ENCODE measurements at places on chromosomes 4 and X. TPM values are rescaled to one million over a fixed set of nuclear protein-coding genes. Genes with fewer than 3 reads are reported as not detected.
A peak's percentile ranks its signal among the peaks of the same experiment; 100 is the strongest.

The ADH1C gene
- total RNA-seq, result 1.5 TPM

The HMX1 gene
- total RNA-seq, result not detected

The CXCL11 gene
- total RNA-seq, result not detected

The REPS2 gene
- 12.5 TPM for total RNA-seq

DNA sequence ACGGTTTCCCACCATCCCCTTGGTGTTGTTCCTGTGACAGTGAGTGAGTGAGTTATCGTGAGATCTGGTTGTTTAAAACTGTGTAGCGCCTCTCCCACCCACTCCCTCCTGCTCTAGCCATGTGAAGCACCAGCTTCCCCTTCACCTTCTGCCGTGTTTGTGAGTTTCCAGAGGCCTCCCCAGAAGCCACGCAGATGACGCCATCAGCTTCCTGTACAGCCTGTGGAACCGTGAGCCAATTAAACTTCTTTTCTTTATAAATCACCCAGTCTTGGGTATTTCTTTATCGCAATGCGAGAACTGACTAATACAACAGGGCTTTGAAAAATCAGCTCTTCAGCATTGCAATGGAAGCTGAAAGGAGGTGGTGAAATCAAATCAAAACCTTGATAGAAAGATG lies 50.0 kb downstream of the FGFBP1 start:
- no peak for DNase-seq

DNA sequence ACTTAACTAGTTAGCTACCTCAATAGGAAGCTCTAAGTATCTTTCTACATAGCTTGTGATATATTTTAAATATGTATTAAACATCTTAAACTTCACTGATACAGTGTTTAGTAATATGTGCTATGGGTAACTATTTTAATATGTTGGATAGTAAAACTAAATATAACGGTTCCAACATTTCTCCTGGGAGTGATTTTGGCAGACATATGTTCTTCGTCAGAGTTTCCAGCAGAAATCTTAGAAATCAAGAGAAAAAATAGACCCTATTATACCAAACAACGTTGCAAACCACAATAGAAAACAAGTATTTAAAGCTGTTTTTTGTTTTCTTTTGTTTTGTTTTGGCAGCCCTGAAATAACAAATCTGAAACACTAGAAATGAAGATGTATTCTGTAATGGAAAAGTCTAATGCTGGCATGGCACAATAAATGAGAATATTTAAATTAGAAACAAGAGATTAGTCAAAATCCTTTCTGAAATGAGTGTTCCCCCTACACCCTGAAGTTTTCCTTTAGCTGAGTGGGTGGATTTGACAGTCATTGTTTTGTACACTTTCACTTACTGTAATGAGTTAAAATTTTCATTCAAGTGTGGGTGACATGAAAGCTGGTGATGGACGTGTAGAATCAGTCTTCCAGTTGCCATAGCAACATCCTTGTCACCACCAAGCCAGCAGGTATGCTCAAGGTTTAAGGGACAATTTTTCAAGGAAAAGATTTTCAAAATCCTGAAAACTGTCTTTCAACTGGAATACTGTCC lies 233.5 kb downstream of the SCFD2 start:
- no peak for DNase-seq

DNA sequence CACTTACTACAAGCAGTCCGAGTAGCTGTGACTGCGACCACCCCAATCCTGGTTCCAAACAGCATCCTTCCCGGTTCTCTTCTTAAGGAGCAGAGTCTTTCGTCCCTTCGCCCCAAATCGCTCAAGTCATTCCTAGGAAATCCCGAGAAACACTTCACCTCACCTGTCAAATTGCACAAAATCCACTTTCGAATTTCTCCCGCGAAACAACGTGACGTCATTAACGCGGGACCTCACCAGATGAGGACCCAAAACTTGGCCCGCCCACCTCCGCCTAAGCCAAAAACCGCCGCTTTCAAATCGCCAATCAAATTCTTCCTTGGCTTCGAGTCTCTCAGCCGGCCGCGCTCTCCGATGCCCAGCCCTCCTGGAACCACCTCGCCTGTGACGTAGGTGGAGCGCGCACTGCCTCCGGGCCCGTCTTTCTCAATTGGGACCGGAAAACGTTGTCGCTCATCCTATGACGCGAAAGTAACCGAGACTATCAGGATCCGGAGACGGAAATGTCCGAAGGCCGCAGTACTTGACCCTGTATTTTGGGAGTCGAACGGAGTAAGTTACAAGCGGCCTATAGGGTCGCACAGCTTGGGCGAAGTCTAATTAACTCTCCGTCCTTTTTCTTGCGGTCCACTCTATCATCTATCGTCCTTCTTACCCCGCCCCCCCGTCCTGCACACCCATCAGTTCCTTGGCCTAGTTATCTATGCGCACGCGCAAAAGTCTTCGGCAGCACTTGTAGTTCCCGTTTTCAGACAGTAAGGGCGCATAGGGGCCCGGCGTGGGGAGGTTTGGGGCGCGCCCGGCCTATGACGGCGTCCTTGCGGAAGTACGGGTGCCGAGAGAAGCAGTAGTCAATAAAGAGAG lies at the start of the genes LARP7 and ZGRF1:
LARP7 (plus strand) TSS at position 456 of the 864 bp plus-strand sequence. CDS start 7,527 bp downstream, outside the sequence.
ZGRF1 (minus strand) TSS at position 222 of the 864 bp plus-strand sequence. CDS start 3,733 bp downstream, outside the sequence.
- DNase-seq, result peak; percentile 99

DNA sequence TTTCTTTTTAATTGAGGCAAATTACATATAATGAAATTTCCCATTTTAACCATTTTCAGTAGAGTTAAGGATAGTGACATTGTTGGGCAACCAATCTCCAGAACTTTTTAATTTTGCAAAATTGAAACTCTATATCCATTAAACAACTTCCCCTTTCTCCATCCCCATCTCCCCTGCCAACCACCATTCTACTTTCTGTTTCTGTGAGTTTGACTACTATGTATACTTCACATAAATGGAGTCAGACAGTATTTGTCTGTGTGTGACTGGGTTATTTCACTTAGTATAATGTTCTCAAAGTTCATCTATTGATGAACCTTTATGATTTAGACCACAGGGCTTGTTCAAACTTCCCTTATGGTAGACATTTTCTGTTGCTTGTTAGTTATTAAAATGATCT lies 364.5 kb upstream of the MAD2L1 start:
- DNase-seq, result no peak

DNA sequence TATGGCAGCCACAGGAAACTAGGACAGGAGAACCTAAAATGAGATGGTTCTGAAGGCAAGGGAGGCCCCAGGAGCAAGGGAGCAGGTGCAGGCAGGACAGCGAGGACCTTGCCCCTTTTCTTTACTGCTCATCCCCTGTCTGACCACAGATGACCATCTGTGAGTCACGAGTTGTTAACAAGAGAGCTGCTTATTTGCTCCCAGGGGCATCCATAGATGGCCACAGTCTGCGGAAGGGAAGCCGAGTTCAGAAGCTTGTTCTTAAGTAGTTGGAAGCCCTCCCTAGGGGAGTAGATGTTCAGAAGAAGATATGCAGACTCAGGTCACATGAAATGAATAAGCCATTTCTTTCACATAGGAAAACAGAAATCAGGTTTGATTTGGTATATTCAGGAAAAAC lies 69.4 kb downstream of the EVC2 start:
- DNase-seq, result no peak

DNA sequence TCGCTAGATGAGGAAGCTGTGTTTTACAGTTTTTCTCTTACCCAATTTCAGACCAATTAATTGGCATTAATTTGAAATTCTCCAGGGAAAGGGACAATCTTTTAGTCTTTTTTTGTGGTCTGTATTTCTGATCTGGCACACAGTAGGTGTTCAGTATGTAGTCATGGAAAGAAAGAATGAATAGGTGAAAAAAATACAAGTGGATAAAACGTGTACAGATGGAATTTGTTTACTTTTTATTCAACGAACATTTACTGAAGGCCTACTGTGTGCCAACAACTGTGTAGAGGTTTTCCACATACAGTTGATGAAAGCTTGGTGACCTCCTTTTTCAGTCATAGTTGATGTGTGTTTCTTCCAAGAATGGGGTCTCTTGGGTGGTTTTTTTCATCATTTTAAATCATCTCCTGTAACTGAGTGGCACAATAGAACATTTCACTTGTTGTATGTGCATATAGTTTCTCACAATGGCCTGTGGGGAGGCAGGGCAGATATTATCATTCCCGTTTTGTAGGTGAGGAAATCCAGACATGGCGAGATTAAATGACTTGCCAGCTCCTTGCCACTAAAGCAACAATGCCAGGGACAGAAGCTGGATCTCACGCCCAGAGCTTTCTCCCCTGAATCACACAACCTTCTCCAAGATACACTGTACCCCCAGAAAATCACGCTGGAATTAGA lies 102.4 kb downstream of the CEP135 start:
- DNase-seq, result no peak

DNA sequence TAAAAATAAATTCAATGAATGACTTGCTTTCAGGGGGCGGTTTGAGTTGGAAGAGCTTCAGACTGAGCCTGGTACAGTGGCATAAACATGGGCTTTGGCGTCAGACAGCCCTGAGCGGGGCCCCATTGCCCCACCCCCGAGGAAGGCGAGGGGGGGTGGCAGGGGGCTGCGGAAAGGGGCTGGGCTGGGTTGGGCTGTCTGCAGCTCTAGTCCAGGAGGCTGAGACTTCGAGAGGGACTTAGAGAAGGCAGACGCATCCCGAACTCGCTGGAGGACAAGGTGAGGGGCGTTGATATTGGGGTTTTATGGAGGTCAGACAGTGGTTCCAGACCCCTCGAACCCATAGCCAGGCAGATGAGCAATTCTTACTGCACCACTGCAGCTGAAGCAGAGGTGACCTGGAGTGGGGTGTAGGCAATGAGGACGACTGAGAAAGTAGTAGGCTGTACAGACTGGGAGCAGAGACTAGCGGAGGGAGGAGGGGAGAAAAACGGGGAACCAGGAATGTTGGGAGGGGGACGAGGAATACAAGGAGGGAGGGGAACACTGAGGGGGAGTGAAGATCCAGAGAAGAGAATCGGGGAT lies at the start of gene MAGED2:
MAGED2 (plus strand) TSS at position 222 of the 585 bp plus-strand sequence. CDS start 1,587 bp downstream, outside the sequence.
- peak; percentile 70 for DNase-seq

- no peak for DNase-seq
These were observed 1860.5 kb upstream of the ADGRL3 start for GRCh38 chr4:59339631-59340030.

DNA sequence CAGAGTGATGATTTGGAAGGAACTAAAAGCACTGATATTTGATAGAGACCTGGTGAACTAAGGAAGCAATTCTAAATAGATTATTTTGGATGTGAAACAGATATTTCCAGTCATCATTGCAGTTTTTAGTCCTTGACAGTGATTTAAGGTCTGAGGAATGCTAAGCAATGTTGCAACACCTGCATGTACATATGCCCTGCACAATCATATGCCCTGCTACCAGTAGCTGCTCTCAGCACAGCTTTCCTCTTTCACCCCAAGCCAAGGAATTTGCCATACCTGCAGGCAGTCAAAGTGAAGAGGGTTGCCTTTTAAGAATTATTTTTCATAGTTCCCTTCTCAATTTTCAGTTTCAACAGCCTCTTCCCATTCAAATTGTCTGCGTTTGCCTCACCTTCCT lies 8.7 kb upstream of the FAM47A start:
- no peak for DNase-seq
